Effector memory CD4-positive, alpha-beta T cell (primary cell): ENCODE measurements at places on chromosomes 5 and 9.

GRCh38 chr9:18786911-18787650 is 245.9 kb downstream of the SAXO1 start:
- no peak for DNase-seq

GRCh38 chr5:177498013-177498787 is 796 bp upstream of the PDLIM7 start:
- DNase-seq = no peak

- no peak for DNase-seq
Observed at GRCh38 chr5:79464695-79465332, 49.1 kb downstream of the HOMER1 start.

GRCh38 chr9:95425910-95426551 is 90.7 kb downstream of the PTCH1 start:
- DNase-seq = no peak

DNA sequence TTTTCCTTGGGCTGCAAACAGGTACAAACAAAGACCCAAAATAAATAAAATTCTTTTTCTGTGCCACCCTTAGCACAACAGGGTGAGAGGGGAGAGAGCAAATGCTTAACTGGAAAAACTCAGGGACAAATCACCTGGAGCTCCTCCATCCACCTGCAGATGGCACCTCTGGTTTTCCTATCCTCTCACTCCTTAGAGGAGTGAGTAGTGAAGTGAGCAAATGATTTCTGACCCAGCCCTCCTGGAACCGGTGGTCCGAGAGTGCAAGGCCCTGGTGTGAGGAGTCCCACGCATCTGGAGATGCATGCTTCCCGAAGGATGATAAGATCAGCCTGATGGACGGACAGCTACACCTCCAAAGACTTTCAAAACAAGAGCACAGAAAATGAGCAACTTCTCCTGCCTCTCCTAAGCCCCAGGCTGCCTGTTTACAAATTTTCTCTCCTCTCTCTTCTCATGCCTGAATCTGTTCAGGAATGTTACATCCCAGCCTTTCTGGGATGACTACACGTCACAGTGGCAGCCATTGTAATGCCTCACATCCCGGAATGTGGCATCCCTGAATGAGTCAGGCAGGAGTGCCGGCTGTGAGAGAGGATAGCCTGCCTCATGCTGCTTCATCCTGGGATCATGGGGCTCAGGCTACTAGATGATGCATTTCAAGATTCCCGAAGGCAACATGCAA is 86.4 kb downstream of the ADRB2 start:
- DNase-seq = no peak

DNA sequence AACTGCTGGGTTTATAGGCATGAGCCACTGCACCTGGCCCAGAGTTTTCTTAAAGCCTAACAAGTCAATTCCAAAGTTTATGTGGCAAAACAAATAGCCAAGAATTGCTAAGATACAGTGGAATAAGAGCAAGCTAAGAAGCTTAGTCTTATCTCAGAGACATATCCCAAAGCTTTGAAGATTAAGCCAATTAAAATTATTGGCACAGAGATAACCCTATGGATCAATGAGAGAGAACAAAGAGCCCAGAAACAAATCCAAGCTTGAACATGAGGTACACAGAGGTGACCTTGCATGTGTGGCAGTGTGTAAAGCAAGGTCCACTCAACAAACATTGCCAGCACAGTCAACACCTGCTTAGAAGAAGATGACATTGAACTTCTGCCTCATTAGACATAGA is 13.3 kb downstream of the BTNL3 start:
- no peak for DNase-seq

- DNase-seq = no peak
Observed at GRCh38 chr5:15737871-15738664, 238.1 kb downstream of the FBXL7 start.

DNA sequence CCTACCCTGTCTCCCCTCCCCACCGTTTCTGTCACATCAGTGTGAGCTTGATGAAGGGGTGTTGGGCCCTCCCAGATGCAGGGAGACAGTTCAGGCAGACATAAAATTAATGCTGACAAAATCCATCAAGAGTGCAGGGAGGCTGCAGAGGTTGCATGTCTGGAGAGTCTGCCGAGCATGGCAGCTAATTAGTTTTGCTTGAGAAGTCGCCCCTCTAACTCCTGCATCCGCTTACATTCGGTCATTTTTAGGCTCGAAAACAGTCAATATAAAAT is 44.9 kb downstream of the GALNT12 start:
- no peak for DNase-seq

- no peak for DNase-seq
Observed at GRCh38 chr5:113434889-113435288, at the start of gene TSSK1B. TSS of gene TSSK1B (minus strand) at chr5:113434989. CDS start at chr5:113434839, 150 bp downstream.

DNA sequence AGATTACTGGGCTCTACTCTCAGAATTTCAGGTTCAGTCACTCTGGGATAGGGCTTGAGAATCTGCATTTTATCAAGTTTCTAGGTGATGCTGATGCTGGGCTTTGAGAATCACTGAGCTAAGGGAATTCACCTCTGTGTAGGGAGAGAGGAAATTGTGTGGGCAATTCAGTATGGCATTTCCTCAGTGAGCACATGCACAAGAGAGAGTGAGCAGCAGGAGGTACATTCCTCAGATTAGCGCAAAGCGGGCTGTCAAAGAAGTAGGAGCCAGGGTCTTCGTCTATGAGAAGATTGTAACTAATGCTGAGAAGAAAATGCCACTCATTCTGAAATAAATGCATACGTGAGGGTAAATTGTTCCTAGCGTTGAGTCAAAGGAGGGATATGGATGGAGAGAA is 175.9 kb downstream of the KIF4B start:
- no peak for DNase-seq

DNA sequence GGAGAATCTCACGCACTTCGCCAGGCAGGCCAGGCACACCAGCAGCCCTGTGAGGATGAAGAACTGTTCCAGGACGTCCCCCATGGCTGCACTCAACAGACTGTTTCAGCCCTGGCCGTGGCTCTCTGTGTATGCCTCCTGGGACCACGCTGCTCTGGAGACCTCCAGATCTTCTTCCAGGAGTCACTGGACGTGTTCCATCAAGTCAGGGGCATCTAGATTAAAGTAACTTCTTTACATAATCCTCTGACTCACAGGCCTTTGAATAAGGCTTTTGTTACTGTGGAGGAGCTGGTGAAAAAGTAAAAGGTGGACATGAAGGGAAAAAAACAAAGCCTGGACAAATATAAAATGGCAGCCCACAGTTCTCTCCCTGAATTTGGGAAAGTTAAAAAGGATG is at the start of gene HSD17B3:
HSD17B3 (minus strand) TSS at position 156 of the 400 bp plus-strand sequence; CDS start at position 84, 72 bp downstream.
- no peak for DNase-seq

- no peak for DNase-seq
Observed at GRCh38 chr5:26003966-26004365, 1034.4 kb downstream of the CDH9 start.

DNA sequence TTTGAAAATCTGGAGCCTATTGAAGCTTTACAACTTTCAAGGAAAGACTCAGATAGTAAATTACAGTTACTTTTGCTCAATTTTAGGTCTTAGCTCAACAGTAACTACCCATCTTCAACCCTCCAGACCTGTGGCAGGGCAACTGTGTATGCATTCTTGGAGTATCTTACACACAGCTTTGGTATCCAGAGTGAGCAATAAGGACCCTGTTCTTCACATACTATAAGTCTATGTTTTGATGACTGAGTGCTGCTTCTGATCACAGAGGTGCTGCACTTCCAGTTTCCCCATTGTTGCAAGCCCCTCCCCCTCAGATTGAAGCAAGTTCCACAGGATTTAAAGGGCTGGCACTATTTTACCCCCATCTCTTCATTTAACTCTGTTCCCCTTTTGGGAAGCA is 737.4 kb upstream of the GRAMD2B start:
- DNase-seq = no peak

GRCh38 chr5:140823475-140823874 is 2.1 kb downstream of the PCDHA5 start:
- DNase-seq = no peak

DNA sequence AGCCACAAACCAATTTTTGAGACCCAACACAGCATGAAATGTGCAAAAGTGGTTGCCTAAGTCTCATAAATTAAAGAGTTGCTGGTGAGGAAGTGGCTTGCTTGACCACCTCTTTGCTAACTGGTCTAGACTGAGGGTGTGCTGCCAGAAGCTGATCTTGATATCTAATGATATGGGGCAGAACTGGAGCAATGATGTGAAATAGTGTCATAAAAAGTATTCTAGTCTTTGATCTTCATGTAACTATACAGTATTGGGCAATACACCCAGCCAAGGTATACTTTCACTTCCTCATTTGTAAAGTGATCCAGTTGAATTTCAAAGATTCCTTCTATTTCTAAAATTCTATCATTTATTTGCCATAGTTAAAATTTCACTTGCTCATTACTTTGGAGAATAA is 5.9 kb upstream of the YTHDC2 start:
- no peak for DNase-seq

GRCh38 chr9:100052375-100052774 is 46.4 kb downstream of the ERP44 start:
- no peak for DNase-seq

DNA sequence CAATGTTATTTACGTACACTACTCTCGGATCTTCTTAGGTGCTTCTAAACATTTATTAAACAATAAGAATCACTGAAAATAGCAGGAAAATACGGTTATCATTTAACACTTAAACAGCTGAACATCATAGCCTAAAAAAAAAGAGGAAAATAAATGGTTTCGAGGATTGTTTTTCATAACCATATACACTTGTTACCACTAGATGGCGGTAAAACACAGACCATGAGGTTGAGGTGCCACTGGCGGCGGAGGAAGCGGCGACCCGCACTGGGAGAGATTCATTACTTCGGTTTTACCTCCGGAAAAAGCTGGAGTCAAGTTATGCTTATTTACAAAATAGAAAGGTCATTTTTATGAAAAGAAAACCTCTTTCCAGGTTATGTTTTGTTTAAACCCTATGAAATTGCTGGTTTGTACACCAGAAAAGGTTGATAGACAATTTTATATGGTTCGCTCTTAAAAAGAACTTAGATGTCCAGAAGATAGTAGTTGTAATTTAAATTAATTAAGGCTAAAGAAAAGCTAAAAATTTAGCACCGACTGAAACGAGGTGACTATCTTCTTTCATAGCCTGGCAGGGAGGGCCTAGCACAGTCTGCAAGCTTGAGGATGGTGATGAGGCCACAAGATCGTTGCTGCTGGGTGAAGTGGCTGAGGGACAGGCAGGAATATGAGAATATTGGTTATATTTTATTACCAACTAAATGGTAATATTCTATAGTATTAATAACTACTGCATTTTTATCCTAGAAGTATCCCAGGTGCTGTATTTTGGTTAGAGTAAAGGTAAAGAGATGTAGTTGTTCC is 605.7 kb downstream of the RAB3C start:
- DNase-seq = peak; percentile 16

DNA sequence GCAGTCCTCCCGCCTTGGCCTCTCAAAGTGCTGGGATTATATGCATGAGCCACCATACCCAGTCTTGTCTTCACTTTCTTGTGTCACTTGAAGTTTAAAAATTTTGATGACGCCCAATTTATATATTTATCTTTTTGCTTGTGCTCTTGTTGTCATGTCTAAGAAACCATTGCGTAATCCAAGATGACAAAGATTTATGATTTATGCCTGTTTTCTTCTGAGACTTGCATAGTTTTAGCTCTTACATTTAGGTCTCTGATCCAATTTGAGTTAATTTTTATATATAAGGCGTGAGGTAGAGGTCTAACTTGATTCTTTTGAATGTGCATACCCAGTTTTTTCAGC is 18.6 kb downstream of the ANKHD1 start:
- DNase-seq = no peak

- DNase-seq = no peak
Observed at GRCh38 chr5:7221041-7221440, 174.9 kb upstream of the ADCY2 start.

DNA sequence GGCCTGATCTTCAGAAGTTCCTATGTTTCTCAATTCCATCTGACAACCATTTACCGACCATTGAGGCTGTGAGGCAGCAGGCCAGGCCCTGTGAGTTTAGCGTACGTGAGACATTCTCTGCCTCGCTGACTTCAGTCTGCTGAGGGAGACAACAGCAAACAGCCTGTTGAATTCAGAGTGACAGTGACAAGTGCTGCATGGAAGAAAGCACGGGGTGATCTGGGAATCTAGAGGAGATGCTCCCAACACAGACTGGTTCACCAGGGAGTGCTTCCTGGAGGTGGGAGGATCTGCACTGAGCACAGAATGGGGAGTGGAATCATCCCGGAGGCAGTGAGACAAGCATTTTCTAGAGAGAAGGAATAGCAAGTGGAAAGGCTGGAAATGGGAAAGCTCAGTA is 10.0 kb upstream of the DDX41 start:
- DNase-seq = no peak

GRCh38 chr9:129320575-129321285 is 142.7 kb upstream of the IER5L start:
- peak; percentile 26 for DNase-seq

DNA sequence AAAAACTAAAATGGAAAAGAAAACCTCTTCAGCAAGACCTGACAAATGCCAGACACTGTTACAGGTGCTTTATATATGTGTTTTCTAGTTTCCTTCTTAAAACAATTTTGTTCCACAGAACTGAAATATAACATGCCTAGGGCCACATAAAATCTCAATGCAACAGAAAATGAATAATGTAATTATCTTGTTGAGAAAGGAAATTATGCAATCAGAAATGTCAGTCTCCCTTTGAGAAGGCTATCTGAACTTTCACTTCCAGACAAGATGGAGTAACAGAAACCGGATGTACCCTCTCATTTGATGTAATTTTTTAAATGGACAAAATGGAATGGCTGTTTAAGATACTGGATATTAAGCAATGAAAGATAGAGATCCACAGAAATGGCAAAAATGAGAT is 79.2 kb downstream of the AGTPBP1 start:
- DNase-seq = no peak

GRCh38 chr9:77847059-77847499 is 184.5 kb downstream of the GNAQ start:
- no peak for DNase-seq

GRCh38 chr9:6655036-6655435 is 9.5 kb upstream of the GLDC start:
- no peak for DNase-seq

GRCh38 chr9:21070171-21070571 is 7.6 kb downstream of the IFNB1 start:
- no peak for DNase-seq

DNA sequence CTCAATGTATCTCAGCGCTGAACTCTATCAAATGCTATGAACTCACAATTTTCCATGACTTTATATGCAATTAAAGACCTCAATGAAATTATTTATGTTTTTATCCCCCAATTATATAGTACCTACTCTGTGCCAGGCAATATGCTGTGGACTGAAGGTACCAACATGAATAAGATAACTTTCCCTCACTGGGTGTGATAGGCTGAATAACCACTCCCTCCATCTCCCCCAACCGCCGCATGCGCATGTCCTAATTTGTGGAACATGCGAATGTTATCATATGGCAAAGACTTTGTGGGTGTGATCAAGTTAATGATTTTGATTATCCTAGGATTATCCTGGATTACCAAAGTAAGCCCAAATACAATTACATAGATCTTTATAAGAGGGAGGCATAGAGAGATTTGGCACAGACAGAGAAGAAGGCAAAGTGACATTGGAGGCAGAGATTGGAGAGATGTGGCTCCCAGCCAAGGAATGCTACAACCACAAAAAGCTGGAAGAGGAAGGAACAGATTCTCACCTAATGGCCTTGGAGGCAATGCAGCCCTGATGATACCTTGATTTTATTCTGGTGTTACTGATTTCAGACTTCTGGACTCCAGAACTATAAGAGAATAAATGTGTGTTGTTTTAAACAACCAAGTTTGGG is 149.1 kb upstream of the VCAN start:
- DNase-seq = no peak
